ENCODE measurements at places on chromosomes 11 and 22.

DNA sequence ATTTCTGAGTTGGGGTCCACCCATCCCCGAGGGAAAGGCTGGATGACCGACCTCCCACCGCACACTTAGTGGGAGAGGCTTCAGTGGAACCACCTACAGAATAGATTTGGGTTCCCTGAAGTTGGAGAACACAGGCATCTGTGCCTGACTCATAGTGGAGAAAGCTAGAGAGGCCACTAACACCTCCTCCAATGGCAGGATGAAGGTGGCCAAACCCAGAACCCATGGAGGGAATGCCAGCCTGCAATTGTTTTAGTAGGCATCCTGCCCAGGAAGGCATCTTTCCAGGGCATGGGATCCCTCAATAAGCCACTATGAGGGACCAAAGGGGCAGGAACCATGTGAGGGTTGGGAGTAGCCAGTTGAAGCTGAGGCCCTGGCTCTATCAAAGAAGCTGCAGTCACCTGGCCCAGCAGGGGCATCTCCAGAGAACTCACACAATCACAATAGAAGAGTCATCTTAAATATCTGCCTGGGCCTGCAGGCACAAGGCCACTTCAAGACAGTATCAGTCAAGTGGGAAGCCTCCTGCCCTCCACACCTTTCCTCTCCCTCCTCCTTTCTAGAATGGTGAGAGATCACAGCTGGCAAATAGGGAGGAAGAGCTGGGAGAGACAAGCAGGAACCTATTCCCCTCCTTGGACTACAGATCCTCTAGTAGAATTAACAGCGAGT, 124.1 kb upstream of the CSNK2A3 start:
- DNase-seq = no peak

GRCh38 chr11:45805305-45806071, 539 bp downstream of the SLC35C1 start:
- peak; percentile 69 for DNase-seq

DNA sequence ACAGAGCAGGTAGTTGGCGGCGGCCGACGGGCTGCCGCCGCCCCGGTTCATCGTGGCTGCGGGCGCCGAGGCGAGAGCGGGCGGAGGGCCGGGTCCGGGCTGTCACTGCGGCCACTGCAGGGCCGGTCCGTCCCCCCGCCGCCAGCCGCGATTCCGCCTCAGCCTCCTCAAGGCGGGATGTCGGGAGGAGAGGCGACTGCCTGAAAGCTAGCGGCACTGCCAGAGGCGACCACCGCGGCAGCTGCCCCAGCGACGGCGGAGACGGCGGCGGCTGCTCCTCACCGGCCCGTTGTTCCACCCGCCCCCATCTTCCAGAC, 234 bp downstream of the SESN3 start:
- no peak for DNase-seq

DNA sequence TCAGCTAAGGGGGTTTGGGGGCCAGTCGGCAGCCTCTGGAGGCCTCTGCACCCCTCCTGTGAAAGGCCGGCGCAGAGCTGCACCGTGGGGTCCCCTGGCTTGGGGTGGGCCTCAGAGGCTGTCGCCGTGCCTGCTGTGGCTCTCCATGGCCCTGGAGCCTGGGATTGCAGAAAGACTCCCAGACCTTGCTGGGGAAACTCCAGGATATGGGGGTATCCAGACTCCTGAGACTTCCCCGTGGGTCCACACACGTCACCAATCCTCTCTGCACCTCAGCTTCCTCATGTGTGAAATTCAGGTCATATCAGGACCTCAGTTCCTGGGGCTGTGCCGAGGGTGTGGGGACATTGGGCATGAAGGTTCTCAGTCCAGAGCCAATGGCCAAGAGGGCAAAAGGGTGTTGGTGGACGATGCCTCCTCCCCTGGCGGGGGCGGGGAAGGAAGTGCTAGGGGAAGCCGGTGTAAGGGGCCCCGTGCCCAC, 97.1 kb downstream of the KCNQ1 start:
- DNase-seq = no peak

- DNase-seq = no peak
These were observed 9.7 kb upstream of the LRRC10B start for GRCh38 chr11:61498767-61499341.

DNA sequence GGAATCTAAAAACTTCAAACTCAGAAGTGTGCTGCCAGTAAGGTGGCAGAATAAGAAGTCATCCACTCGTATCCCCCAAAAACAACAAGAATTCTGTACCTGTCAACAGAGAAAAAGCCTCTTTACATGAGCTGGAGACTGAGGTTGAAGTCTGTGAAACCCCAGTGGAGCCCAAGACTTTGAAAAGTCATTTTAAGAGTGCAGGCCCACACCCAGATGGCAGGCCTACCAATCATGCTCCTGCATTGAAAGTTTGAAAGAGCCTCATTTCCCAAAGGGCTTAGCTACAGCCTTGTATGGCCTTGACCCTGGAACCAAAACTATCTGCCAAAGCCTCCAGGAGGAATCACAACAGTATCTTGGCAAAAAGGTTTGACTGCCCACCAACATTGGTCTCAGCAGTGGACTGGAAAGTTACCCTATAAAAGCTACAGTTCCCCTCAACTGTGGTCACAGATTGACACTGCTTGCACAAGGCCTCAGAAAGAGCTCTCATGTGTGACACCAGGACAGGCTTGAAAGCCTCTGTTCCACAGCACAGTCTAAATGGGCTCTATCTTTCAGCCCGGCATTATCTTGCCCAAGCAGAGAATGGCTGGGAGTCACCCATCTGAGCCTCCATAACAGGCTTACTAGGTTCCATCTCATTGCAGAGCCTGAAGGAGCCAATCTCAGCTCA, 47.7 kb downstream of the SLC22A9 start:
- DNase-seq = no peak

- DNase-seq = no peak
These were observed 38.5 kb downstream of the TIMP3 start for GRCh38 chr22:32839831-32840584.
